H7 (cell line): ENCODE measurements at places on chromosomes 13 and 19. TPM values are rescaled to one million over a fixed set of nuclear protein-coding genes. Genes with fewer than 3 reads are reported as not detected.
A peak's percentile ranks its signal among the peaks of the same experiment; 100 is the strongest.

DNA sequence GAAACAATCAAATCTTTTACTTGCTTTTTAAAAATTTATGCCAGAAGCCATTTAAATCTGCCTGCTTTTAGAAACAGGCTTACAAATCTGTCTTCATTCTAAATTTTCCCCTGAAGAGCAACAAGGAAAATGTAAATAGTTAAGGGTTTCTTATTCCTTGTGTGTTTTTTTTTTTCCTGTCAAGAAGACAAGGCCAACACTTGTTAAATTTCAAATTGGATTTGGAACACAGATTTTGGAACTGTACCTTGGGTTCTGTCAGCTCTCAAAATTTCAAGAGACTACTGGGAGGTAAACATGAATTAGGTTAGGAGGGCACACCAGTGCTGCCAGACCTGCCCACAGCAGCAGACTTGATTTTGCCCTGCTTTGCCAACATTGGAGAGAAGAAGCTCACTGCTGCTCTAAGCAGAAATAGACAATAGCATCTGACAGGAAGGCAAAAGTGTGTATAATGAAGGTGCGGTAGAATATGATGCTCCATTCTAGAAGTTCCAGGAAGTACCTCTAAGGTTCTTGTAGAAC, 121.7 kb downstream of the NHLRC3 start:
- no peak for DNase-seq

DNA sequence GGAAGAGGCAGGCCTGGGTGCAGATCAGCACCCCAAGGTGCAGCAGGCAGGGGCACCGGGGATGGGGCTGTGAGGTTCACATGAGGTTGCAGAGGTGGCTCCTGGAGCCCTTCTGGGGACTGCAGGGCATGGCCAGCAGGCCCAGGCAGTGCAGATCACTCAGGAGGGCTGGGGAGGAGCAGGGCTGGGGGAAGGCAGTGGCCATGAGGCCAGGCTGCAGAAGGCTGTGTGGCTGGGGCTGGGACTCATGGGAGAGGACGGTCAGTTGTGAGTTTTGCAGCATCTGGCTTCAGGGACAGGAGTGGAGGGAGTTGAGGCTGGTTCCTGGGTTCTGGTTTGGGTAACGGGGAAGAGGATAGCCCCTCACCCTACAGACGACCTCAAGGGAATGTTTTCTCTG, 7.3 kb downstream of the WDR88 start:
- DNase-seq: peak; percentile 42

DNA sequence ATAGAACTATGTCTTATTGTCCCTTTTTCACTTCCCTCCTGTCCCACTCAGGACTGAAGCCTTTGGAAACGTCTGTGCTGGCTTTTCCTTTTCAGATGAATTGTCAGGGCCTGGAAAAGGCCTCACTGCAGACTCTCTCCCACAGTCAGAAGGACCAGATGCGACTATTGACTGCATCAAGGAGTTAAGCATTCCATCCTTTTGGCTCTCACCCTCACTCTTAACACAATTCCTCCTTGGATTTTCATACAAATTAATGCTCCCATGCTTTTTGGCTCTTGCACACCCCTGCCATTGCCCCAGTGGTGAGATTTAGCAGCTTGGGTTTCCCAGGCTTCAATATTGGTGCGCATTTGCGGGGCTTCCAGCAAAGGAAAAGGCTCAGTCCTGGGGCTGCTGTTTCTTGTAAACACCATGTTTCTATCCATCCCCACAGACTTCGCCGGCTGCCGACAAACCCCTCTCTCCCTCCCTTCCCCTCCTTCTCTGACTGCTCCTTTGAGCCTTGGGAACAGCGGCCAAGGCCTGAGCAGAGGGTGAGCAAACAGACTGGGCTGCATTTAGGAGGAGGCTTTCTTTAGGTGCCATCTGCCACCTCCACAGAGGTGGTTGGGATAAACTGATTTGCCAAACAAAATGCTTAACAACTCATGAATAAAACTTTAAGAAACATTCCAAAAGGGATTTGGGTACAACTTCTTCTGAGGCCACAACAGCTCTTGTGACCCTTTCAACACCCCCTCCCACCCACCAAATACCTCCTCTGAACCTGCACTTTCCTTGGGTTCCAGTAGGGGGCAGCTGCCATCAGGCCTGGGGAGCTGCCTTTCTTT, 48.6 kb upstream of the PCDH8 start:
- DNase-seq: peak; percentile 82

GRCh38 chr19:16062789-16063188, 13.5 kb upstream of the TPM4 start:
- DNase-seq: peak; percentile 85

GRCh38 chr19:56538761-56539263, at the start of gene ZFP28:
TSS of gene ZFP28 (plus strand) at chr19:56538948. CDS start at chr19:56539019, 71 bp downstream.
- peak; percentile 19 for DNase-seq

- peak; percentile 98 for DNase-seq
Measured at GRCh38 chr19:46728693-46729339, 11.9 kb upstream of the PRKD2 start.

GRCh38 chr19:50638600-50638999, 1.1 kb downstream of the SYT3 start:
- no peak for DNase-seq

GRCh38 chr19:23314505-23315251, 64.5 kb upstream of the ZNF724 start:
- no peak for DNase-seq

DNA sequence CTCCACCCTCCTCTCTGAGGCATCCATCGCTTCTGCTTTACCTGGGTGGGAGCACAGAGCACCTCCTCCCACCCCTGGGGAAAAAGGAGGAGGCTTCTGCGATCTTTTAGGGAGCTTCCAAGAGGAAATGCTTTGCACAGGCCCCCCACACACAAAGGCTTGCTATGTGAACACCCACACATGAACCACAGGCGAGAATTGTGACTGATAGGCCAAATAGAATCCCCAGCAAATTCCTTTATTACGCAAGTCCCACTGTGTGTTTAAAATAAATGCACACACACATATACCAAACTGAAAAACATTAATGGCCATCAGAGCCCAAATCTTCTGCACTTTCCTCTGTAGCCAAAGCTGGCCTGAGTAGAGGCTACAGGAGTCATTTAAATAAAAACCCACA, 50.6 kb downstream of the HSPH1 start:
- DNase-seq: no peak

DNA sequence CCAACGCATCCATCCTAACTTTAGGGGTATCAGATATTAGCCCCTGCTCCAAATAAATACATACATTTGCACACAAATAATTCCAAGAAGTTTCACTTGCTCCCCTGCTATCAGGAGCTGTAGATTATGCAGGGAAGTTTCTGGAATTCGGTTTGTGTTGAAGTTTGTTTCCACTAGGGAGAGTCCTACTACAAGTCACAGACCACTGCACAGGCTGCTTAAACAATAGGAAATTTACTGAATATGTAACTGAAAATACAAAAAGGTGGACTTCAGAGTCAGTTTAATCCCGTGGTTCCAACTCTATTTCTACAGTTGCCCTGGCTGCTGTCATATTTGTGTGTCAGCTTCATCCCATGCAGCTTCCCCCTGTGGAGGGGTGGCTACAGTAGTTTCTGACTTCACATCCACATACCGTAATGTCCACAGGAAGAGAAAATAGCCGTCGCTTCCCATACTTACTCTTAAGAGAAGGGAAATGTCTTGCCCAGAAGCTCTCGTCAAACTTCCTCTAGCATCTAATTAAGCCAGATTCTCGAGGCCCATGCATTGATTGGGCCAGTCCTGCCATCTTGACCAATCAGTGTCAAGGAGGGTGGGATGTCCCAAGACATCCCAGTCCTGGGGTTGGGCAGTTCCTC, 286.6 kb downstream of the COG6 start:
- no peak for DNase-seq

- DNase-seq: peak; percentile 59
Measured at GRCh38 chr13:110617321-110618072, 2.2 kb downstream of the NAXD start.

GRCh38 chr13:70829748-70830147, 721.5 kb upstream of the KLHL1 start:
- no peak for DNase-seq

- DNase-seq: no peak
Measured at GRCh38 chr13:74466020-74466419, 331.8 kb upstream of the KLF12 start.

GRCh38 chr19:10552510-10553053, 8.9 kb downstream of the ATG4D start:
- DNase-seq: peak; percentile 93

- peak; percentile 0 for DNase-seq
Measured at GRCh38 chr13:63954683-63955082, 2539.0 kb upstream of the PCDH20 start.

DNA sequence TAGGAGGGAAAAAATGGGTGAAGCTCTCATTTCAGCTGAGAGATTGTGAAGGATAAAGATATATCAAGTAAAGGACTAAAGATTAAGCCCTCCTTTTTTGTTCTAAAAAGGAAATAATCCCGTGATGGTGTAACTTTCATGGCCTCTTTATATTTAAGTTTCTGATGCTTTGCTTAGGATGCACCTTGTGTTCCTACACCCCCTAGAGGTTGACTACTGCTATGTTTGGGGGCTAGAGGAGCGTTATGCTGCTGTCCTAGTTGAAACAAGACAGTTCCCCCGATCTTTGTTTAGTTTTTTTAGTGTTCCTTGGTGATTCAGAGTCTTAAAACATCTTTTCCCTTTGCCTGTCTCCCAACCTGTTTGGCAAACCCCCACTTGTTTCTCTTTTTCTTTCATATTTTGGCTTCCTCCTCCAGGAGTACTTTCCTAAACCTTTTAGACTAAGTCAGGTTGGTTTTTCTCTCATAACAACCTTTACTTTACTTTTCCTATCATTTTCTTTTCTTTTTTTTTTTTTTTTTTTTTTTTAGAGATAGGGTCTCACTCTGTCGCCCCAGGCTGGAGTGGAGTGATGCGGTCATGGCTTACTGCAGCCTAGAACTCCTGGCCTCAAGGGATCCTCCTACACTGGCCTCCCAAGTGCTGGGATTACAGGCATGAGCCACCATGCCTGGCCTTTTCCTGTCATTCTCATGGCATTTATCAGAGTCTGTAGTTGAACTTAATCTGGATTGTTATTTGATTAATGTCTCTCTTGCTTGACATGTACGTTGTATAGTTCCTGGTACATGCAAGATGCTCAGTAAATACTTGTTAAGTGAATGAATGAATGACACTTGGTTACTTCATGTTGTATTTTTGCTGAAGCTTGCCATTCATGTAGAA, 2.8 kb downstream of the UBA2 start:
- peak; percentile 80 for DNase-seq

DNA sequence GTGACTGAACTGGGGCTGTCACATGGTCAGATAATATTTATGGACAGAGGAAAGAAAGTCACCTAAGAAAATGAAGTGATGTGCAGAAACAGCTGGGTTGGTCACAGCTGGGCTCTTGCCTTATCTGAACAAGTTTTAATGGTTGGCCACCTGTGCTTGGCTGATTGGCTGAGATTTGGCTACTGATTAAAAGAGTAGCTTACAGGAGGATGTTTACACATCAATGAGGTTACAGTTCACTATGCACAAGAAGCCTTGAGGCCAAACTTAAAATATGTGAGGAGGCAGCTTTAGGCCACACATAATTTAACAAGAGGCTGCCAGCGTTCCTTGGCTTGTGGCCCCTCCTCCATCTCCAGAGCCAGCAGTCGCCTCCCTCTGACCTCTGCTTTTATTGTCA, 99.2 kb upstream of the C1QTNF9B start:
- no peak for DNase-seq

GRCh38 chr19:56955637-56956216, 115.2 kb upstream of the PEG3 start:
- no peak for DNase-seq

DNA sequence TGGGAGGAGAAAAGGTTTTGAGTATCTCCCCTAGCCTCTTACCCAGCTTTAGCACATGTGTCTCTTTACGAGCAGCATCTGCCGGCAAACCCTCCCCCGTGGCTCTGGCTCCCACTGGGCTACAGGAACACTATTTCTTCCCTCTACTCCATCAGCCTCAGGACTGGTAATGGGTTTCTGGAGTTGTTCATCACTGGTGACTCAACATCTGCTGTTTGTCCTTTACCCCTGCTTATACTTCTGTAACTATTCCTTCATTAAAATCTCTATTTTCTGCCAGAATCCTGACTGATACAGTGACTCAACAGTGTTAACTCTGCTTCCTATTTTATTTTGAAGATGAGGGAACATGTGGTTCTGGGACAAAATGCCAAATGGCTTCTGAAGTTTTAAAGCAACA, 437.3 kb upstream of the HTR2A start:
- DNase-seq: no peak

The LGI4 gene
- total RNA-seq: 2.9 and 10.4 TPM in 2 replicates

The LRRC8E gene
- 1.6 and 4.0 TPM in 2 replicates for total RNA-seq

The IRGC gene
- not detected in 2 replicates for total RNA-seq

The PIP5K1C gene
- 13.7 and 15.6 TPM in 2 replicates for total RNA-seq

The DMAC2 gene
- total RNA-seq: 80.0 and 96.0 TPM in 2 replicates

The BCAM gene
- total RNA-seq: 23.9 and 24.2 TPM in 2 replicates

The KIR3DL2 gene
- total RNA-seq: not detected in 2 replicates
